Skin of body (tissue), 3 donors: ENCODE measurements at places on chromosomes 5 and 9. TPM values are rescaled to one million over a fixed set of nuclear protein-coding genes. Genes with fewer than 3 reads are reported as not detected.

- no peak for DNase-seq
Measured at GRCh38 chr9:69963803-69964202, 79.8 kb upstream of the MAMDC2 start.

GRCh38 chr5:72436796-72437471 is 70.3 kb downstream of the ZNF366 start:
- no peak for DNase-seq

Gene ANKRA2
- total RNA-seq, result 33.8 TPM

- no peak for DNase-seq
Measured at GRCh38 chr9:115877852-115878438, 275.6 kb upstream of the PAPPA start.

Gene GTF2H2C
- total RNA-seq, result 42.5 TPM

DNA sequence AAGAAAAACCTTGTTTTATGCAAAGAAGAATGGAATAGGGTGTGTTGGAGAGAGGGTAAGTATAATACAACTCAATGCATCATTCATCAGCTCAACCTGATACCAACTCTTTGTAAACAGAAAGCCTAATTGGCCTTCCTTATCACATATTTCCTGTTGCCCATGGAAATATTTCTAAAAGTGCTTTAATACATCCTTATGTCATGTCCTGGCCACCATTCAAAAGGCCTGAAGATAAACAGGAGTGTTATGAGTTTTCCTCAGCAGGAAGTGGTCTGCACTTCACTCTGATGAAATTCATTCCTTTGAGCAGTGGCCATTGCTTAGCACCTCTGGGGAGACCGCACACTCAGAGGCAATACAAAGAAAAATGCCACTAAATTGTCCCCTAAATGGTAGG is 511.2 kb downstream of the SEMA5A start:
- no peak for DNase-seq

- no peak for DNase-seq
Measured at GRCh38 chr9:89528540-89528939, 30.6 kb upstream of the SEMA4D start.

DNA sequence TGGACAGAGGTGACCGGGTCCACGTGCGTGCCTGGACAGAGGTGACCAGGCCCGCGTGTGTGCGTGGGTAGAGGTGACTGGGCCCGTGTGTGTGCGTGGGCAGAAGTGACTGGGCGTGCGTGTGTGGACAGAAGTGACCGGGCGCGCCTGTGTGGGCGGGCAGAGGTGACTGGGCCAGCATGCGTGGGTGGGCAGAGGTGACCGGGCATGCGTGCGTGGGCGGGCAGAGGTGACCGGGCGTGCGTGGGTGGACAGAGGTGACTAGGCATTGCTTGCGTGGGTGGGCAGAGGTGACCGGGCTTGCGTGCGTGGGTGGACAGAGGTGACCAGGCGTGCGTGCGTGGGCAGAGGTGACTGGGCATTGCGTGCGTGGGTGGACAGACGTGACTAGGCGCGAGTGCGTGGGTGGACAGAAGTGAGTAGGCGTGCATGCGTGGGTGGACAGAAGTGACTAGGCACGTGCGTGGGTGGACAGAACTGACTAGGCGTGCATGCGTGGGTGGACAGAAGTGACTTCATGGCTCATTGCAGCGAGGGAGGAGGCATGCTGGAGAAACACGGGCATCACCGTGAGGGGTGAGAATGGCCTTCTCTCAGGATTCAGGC is 254.1 kb upstream of the IRX4 start:
- no peak for DNase-seq

Gene PRLR
- total RNA-seq, result 3.6 TPM

DNA sequence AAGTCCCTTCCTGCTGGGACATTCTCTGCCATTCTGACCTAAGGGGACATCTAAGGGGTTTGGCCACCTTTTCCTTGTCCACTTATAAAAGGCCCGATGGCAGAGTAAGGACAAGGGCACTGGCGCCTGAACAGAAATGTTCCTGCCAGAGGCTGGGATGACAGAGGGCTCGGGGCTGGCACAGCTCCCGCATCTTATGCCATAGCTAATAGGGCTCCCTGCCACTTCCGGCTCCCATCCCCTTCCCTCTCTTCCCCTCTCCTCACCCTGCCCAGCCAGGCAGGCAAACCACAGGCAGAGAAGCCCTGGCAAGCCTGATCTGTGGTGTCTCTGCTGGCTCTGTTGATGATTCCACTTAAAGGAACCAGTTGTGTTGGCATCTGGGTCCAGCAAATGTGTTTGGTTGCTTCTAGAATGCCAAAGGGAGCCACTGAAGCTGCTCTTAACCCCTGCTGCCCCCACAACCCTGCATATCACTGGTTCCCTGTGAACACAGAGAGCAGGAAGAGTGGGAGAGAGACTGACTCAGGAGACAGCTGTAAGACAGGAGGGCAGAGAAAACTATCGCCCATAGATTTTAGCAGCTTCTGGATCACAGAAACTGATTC is 18.4 kb upstream of the ADRA1B start:
- DNase-seq, result no peak

- DNase-seq, result no peak
Measured at GRCh38 chr9:134683714-134684374, 42.2 kb downstream of the COL5A1 start.

DNA sequence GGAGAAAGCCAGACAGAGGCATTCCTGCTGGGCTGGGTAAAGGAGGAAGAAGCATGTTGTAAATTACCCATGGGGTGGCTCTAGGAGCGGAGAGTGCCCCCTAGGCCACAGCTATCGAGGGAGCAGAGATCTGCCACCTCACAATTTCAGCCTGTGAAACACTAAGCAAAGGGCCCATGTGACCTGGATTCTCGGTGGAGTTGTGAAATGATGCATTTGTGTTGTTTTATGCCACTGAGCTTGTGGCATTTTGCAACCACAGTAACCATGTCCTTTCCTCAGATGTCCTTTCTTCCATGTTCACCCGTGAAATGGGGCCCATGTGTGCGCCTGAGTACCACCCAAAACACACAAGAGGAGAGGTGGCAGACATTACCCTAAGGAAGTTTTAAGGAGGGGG is 159.3 kb downstream of the SYK start:
- no peak for DNase-seq

Gene PCDHB4
- 1.6 TPM for total RNA-seq

DNA sequence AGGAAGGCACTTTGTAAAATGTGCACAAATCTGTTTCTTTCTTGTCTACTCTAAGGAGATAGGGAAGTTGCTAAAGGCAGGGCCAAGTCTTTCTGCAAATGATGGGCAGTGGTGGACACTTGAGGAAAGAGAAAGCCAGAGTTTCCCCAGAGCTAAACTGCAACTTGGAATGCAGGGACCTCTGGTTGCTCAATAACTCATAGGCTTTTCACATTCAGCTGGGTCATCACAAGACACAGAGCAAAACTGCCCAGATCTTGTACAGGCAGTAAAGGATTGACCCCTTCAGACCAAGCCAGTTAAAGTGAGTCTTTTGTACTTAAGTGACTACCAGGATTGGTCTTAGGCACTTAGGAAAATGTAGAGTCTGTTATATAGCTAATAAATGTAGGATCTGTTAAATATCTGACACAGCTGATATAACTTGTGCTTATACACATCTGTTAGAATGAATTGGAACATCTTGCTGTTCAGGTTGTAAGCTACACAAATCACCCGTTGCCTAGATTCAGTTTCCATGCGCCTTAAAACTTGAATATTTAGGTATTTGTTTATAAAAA is 13.5 kb upstream of the AGXT2 start:
- DNase-seq, result no peak

DNA sequence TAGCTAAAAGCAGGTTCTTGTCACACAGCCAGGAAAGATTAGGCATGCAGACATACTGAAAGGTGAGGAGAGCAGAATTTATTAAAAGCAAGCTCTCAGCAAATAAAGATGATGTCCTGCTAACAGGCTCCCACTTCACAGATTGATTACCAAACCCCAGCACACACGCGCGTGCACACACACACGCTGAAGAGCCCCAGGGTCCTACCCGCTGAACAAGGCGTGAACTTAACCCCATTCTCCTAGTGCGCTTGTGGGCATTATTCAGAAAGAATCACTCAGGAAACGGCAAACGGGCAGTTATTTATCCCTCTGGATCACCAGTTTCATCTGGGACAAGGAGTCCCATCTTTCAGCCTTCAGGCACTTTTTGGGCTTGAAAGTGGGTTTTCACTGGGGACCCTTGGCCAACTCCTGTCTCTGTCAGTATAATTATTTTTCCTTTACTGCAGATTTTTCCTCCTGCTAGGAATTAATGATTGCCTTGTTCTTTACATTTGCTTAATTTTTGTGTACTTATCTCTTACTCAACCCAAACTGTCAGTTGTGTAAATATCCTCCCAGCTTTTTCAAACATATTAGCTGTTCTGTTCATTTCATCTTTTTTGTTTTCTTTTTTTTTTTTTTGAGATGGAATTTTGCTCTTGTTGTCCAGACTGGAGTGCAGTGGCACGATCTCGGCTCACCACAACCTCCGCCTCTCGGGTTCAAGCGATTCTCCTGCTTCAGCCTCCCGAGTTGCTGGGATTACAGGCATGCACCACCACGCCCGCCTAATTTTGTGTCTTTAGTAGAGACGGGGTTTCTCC is 92.6 kb downstream of the RIC1 start:
- no peak for DNase-seq
